Nephron progenitor cell (in vitro differentiated cells): ENCODE measurements at places on chromosomes 13 and 19.

- no peak for DNase-seq
Measured at GRCh38 chr13:98328511-98328910, 151.4 kb upstream of the RNF113B start.

DNA sequence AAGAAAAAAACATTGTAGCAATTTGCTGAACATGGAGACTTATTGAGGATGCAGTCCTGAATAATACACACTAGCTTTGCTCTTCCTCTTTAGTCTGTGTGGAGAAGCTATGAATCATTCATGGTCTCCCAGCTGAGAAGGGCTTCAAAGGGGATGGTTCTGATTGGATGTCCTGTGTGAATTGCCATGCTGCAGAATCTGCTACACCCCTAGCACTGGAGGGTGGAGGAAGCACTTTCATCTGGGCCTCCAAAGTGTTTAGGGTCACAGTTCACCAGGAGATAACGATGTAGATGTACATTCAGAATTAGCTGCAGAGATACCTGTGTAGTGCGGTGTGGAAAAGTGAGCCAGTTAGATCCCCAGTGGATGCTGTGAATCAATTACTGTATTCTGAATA lies 321.1 kb upstream of the EDNRB start:
- peak; percentile 2 for DNase-seq

GRCh38 chr19:7622933-7623685 lies 6.2 kb downstream of the XAB2 start:
- DNase-seq, result no peak

GRCh38 chr13:77740931-77741596 lies 43.6 kb downstream of the SLAIN1 start:
- no peak for DNase-seq
